ENCODE measurements at places on chromosomes 6 and 20.

DNA sequence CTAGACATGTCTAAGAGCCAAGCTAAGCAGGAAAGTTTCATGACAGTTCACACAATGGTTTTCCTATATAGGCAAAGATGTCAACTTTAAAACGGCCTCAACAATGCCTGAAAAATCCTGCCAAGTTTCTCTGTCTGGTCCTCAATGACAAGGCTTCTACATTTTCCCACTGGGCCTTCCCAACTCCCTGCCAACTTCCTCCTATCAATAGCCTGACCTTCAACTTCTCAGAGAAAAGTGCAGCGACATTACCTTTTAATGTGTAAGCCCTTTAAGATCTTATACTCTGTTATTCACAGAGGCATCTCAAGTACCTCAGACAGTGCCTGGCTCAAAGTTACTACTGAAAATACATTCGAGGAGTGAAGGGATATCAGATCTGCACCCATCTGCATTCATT, 56.2 kb upstream of the BTBD3 start:
- no peak for DNase-seq

DNA sequence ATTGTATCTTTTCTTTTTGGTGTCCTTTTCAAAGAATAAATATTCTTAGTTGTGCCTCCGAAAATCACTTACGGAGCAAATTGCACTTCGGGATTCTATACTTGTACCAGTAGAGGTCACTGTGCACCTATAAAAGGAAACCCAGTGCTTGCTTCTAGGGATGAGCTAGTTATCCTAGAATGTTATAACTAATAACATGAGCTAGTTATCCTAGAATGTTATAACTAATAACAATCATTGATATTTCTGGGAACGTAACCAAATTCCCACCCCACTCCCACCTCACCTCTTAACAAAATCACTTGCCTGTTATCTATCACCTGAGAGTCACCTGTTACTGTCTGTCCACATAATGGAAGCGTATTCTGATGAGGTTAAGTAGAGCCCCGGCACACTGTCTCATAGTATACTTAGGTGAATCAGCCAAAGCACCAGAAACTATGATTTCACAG, 126.9 kb upstream of the TIAM2 start:
- no peak for DNase-seq

DNA sequence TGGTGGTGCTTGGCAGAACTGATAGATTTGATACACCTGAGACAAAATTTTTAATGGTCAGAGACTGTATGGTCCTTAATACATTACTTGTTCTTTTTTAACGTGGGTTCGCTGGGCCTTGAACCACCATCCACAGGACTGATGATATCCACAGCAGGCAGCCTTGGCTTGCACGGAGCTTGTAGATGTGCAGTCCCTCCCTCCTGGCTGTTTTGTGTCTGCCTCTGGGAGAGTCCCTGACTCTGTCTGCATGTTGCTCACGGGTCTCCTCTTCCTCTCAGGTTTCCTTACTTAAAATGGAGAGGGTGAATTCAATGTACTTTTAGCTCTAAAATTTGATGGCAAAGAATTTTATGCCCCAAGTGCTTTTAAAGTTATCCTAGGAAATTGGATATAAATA, 17.5 kb downstream of the KIF25 start:
- no peak for DNase-seq

GRCh38 chr6:129685662-129686031, 24.3 kb downstream of the ARHGAP18 start:
- no peak for DNase-seq

- DNase-seq: no peak
These were observed 29.6 kb upstream of the DNAAF9 start for GRCh38 chr20:3436864-3437574.

GRCh38 chr20:6051505-6051904, 2.4 kb downstream of the LRRN4 start:
- DNase-seq: peak; percentile 13

DNA sequence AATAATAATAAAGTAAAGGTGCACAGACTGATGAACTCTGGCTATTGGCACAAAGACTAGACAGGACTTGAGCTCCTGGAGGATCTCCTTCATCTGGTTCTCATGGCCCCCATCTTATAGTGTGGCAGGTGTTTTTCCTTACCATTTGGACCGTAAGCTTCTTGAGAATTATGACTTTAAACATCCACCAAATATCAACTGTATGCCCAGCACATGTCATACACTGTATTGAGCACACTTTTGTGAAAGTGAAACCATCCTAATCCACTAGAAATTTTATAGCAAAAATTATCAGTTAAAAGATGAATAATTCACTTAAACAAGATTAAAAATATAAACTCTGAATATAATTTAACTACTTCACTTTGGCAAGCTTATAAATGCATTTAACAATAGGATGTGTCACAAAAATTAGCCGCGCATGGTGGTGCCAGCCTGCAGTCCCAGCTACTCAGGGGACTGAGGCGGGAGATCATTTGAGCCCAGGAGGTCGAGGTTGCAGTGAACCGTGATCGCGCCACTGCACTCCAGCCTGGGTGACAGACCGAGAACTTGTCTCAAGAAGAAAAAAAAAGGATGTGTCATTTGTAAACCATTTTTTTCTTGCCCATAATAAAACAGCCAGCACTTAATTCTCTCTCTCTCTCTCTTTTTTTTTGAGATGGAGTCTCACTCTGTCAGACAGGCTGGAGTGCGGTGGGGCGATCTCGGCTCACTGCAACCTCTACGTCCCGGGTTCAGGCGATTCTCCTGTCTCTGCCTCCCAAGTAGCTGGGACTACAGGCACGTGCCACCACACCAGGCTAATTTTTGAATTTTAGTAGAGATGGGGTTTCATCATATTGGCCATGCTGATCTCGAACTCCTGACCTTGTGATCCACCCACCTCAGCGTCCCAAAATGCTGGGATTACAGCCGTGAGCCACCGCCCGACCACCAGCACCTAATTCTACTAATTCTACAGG, 9.1 kb downstream of the HIVEP2 start:
- DNase-seq: no peak

- no peak for DNase-seq
These were observed 54.7 kb upstream of the SYNJ2 start for GRCh38 chr6:157927011-157927410.

DNA sequence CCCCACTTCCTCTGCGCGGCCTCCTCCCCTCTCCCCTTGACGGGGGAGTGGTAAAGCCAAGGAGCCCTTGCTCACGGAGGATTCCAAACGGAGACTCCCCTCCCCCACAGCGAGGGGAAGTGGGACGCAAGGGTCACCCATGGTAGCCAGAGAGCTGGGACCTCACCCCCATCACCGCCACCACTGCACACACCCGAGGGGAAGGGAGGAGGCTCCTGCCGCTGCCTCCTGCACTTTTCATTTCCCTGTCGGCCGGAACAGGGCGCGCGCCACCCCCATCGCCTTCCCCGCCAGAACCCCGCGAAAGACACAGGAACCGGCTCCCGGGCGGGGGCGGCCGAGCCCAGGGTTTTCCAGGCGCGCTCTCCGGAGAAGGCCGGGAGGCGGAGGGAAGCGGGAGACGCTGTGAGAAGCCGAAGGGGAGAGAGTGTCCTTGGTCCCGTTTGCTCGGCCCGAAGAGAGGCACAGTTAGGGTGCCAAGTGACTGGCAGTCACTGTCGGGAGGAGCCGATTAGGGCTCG, 789 bp downstream of the CCND3 start:
- DNase-seq: no peak
